Activated CD4-positive, alpha-beta T cell treated with anti-CD3 and anti-CD28 coated beads, Interleukin-2, amount 50 U/mL, for 48 hours (primary cell): ENCODE measurements at places on chromosomes 13 and 19.
A peak's percentile ranks its signal among the peaks of the same experiment; 100 is the strongest.

DNA sequence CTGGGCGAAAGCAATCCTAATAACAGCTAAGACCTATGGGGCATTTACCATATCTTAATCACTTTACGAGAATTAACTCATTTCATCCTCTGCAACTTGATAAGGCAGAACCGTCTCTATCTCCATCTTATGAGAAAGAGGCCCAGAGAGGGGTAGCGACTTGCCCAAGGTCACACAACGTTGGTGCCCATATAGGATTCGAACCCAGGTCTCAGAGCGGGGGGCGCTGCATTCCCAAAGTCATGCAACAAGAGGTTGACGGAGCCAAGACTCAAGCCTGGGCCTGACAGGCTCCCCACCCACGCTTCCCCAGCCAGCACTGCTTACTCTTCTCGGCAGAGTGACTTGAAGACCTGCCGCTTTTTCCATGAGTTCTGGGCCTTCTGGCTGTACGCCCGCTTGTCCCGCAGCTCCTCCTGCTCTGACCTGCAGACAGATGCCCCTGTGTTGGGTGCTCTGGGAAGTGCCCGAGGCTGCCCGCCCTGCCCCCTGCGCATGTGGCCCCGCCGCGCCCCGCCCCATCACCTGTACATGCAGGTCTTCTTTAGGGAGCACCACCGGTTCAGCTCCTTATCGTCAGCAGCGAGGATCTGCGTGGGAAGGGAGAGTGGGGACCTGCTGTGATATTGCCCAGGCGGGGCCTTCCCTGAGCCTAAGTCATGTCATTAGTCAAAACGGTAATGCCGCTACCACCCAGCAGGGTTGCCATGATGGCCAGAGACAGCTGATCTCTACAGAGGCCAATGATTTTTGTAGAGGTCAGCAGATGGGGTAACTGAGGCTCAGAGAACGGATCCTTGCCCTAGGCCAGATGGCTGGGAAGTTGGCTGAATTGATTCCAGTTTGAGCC is 10.8 kb downstream of the KRI1 start:
- DNase-seq = peak; percentile 26

- peak; percentile 68 for DNase-seq
Measured at GRCh38 chr13:51804295-51805172, 571 bp upstream of the DHRS12 start.

- no peak for DNase-seq
Measured at GRCh38 chr13:45702088-45702487, at the start of gene CBY2. Gene CBY2 (plus strand): TSS chr13:45702320. CDS start chr13:45702391, 71 bp downstream.

DNA sequence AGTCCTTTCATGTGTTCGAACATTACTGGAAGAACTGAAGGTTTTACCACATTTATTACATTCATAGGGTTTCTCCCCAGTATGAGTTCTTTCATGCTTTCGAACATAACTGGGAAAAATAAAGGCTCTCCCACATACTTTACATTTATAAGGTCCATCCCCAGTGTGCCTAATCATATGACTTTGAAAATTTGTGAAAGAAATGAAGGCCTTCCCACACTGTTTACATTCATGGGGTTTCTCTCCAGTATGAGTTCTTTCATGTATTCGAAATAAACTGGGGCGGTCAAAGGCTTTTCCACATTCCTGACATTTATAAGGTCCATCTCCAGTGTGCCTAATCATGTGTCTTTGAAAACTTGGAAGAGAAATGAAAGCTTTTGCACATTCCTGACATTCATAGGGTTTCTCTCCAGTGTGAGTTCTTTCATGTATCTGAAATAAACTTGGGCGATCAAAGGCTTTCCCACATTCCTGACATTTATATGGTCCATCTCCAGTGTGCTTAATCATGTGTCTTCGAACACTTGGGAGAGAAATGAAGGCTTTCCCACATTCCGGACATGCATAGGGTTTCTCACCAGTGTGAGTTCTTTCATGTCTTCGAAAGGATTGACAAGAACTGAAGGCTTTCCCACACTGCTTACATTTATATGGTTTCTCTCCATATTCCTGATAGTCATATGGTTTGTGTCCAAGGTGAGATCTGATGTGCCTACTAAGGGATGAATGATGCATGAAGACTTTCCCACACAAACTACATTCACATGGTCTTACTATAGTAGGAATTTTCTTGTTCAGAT is 24.0 kb downstream of the ZNF564 start:
- no peak for DNase-seq

DNA sequence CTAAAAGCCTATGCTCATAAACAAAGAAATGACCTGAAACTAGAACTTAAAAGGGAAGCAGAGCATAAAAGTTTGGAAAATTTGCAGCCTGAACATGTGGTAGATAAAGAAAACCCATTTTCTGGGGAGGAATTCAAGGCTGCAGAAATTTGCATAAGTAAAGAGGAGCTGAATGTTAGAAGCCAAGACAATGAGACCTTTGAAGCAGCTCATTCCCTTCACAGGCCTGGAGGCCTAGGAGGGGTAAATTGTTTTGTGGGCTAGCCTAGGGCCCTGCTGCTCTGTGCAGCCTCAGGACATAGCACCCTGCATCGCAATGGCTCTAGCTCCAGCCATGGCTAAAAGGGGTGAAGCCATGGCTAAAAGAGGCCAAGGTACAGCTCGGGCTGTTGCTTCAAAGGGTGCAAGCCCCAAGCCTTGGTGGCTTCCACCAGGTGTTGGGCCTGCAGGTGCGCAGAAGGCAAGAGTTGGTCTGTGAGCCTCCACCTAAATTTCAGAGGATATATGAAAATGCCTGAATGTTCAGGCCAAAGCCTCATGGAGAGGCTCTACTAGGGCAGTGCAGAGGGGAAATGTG is 38.3 kb downstream of the ZIC2 start:
- DNase-seq = no peak

DNA sequence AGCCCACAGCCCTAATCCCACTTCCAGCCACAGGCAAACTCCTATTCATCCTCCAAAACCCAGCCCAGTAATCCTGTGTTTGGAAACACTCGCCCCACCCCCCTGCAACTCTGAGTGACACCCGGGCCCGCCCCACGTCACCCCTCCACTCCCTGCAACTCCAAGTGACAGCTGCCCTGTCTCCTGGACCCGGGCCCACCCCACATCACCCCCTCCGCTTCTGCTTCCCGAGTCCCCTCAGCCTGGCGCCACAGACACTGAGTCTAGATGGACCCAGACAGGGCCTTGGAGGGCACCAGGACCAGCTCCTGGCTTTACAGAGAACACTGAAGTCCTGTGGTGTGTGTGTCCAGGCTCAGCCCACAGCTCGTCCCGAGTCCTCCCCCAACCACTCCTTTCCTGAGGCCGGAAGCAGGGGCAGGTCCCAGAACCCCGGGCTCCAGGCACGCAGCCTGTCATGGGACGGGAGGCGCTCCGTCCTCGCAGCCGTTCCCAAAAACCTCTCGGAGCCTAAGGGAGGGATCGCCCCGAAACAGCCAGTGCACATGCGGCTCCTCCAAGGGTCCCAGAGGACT is 7.7 kb downstream of the REXO1 start:
- DNase-seq = no peak

DNA sequence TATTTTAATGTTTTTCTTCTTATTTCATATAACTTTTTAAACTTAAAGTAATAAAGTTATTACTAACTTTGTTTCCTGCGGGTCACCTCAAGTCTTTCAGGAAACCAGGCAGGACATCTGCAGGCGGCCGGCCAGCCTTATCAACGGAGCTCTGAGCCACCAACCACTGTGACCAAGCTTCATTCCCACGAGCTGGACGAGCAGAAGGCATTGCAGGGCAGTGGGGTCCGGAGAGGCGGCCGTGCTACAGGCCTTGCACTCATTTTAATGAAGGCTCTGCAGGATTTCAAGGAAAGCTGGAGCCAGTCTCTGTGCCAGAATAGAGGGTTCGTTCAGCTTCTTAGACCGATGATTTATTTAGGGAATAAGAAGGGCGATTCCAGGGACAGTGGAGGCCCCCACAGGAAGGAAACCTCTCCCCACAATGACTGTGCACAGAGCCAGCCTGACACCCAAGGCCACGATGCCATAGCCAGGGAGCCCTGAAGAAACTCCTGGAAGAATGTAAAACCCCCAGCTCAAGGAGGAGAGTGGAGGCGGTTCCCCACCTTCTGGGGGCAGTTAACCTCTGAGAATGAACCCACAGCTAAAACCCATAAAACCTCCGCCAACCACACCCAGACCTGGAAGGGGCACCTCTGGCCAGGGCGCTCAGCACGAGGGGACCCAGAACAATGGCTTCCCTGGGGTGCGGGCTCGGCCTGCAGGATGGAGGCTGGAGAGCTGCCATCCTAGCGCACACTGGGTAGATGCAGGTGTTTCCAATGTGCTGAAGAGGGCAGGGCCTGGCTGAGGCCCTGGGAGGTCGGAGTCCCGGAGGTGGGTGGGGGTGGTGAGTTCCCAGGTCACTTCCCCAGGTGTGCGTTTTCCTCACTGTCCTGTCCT is 75.0 kb downstream of the RASA3 start:
- no peak for DNase-seq

DNA sequence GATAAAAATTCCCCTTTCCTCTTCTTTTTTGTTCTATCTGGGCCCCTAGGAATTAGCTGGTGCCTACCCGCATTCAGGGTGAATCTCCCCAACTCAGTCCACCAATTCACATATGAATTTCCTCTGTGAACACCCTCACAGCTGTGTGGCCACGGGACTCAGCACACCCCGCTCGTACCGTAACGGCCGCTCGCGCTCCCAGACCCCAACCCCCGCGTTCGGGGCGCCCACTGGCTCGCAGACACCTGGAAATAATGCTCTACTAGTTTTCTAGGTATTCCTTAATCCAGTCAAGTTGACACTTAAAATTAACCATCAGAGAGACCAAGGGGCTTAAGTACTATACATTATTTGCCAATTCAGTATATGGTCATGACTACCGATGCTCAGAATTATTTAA is 1702.1 kb upstream of the PCDH20 start:
- DNase-seq = no peak
